Keratinocyte (primary cell): ENCODE measurements at places on chromosomes 4 and X.

- DNase-seq, result no peak
These were observed 533.9 kb downstream of the FSTL5 start for GRCh38 chr4:161629694-161630441.

DNA sequence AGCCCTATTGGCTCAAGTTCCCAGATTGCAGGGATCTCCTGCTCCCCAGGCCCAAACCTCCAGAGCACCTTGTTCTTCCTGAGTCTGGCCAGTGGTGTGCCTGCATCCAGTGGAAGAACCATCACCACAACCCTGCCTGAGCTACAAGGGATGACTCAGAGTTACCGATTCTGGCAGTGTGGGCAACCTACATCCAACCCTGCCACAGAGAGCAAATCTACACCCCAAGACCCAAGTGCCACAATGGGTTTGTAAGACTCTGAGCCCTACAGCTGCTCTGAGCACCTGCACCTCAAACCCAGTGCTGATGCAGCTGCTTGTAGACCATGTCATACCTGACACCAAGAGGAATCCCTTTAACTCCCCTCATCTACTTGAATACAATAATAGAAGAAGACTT is 110.0 kb downstream of the SOWAHB start:
- no peak for DNase-seq

- DNase-seq, result no peak
These were observed 67.2 kb upstream of the MAB21L2 start for GRCh38 chr4:150514709-150515108.

DNA sequence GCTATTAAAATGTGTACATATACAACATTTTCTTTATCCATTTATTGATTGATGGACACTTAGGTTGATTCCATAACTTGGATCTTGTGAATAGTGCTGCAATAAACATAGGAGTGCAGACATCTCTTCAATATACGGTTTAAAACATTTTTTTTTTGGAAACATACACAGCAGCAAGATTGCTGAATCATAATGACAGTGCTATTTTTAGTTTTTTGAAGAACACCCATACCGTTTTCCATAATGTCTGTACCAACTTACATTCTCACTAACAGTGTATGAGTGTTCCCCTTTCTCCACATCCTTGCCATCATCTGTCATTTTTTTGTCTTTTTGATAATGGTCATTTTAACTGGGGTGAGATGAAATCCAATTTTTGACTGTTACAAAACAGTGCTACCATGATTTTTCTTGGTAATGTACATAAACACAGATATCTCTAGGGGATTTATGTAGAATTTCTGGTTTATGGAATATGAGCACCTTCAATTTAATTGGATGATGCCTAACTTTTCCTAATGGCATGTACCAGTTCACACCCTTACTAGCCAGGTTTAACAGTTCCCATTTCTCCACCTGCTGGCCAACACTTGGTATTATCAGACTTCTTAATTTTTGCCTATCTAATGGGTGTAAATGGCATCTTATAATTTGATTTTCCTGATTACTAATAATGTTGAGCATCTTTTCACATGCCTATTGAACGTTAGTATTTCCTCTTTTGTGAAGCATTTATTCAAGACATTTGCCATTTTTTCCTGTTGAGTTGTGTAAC is 21.0 kb upstream of the TMSB15B start:
- no peak for DNase-seq

- DNase-seq, result no peak
These were observed 2.2 kb downstream of the GRID2 start for GRCh38 chr4:92305878-92306520.

DNA sequence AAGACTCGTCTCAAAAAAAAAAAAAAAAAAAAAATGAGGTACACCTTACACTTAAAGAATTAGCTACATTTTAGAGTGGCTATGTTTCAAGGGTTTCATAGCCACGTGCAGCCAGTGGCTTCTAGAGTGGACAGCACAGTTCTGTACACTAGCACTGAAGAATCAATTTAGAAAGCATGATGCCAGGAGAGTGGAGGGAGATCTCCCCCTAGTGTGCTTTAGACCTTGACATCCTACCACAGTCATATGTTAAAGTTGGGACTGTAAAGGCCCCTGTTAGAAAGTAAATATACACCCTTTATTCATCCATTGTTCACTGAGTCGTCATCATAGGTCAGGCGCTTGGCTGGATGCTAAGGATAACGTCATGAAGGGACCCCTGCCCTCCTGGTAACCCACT is 179.4 kb downstream of the QDPR start:
- no peak for DNase-seq

GRCh38 chr4:71257761-71258160 is 81.1 kb upstream of the SLC4A4 start:
- DNase-seq, result no peak

DNA sequence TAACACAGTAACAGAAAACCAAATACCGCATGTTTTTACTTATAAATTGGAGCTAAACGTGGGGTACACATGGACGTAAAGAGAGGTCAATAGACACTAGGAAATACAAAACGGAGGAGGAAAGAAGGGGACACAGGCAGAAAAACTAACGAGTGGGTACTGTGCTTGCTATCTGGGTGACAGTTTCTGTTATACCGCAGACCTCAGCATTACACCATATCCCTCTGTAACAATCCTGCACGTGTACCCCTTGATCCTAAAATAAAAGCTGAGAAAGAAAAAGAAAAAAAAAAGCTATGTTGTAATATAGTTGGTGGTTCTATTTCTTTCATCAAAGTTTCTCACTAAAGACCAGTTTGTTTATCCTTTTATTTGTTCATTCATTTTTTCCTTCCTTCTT is 47.9 kb upstream of the UNC5C start:
- DNase-seq, result no peak

- no peak for DNase-seq
These were observed 173.7 kb downstream of the PABPC4L start for GRCh38 chr4:134027931-134028330.

DNA sequence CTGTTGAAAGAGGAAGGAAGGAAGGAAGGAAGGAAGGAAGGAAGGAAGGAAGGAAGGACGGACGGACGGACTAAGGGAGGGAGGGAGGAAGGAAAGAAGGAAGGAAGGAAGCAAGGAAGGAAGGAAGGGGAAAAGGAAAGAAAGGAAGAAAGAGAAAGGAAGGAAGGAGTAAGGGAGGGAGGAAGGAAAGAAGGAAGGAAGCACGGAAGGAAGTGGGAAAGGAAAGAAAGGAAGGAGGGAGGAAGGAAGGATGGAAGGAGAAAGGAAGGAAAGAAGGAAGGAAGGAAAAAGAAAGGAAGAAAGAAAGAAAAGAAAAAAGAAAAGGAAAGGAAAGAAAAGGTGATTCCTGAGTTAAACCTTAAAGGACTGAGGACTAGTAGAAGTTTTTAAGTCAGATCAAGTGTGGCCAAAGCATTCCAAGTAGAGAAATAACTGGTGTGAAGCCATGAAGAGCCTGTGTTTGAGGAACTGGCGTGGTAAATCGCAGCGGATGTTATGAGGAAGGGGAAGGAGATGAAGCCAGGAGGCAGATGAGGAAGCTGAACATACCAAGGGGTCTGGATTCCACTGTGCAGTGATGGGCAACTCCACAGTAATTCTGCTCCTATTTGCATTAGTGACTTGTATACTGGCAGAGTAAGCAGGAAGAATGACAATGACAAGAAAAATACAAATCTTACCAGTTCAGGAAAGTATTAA is 163.5 kb downstream of the MGST2 start:
- no peak for DNase-seq

DNA sequence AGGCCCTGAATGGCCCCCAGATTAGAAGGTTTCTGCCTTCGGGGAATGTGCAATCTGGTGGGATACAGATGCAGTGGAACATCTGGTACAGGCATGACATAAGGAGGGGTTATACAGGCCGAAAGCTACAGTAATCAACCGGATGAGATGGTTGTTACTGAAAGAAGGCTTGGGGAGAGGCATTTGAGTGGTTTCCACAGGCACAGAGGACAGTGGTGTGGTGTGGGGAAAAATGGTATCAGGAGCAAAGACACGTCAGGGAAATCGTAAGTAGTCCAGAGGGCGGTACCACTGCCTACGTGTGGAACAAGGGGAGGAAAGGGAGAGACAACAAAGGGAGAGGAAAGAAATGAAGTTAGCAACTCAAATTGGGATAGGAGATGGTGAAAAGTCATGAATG is 3.0 kb downstream of the PDLIM3 start:
- no peak for DNase-seq

DNA sequence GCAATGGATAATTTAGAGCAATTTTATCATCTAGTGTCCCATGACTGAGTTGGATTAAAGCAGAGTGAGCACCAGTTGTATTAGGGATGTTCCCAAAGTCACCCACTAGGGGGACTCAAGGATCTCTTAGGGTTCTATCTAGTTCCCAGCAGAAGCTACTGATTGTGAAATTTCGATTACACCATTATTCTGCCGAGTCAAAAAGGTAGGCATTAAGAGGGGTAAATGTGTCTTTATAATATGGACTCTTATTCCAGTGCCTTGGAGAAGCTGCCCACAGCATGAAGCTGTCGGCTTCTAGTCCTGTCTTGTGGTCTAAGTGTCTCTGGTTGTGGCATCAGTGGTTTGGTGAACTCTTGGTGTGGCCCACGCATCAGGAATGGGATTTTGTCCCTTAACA is 53.3 kb downstream of the RGS12 start:
- peak; percentile 11 for DNase-seq

DNA sequence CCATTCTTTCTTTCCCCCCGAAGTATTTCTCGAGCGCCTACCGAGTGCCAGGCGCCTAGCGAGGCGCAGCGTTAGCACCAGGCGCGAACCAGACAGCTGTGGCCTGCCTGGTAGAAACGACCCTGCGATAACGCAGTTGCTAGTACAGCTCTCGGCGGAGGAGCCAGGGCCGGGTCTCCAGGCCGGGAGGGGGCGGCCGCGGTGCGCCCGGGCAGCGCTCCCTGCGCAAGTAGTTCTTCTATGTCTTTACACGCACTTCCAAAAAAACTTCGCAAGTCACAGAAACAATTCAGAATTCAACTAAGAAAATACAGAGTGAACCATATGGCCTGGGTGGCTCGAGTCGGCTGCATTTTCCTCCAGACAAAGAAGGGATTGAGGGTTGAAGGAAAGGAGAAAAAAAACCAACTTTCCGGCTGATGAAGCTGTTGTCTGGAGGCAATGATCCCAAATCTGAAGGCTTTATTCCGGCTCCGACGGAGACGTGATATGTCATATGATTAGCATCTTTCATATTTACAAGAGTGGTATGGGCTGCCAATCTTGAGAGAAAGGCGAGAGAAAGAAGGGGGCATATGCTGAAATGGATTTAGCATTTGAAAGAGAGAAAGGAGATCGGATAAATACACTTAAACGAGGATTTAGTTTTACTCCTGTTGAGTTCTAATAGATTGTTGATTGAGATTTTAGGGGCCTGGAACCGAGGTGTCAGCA is 7.2 kb upstream of the NEUROG2 start:
- DNase-seq, result no peak

- DNase-seq, result no peak
These were observed 68.7 kb upstream of the PGM2 start for GRCh38 chr4:37757761-37758160.

DNA sequence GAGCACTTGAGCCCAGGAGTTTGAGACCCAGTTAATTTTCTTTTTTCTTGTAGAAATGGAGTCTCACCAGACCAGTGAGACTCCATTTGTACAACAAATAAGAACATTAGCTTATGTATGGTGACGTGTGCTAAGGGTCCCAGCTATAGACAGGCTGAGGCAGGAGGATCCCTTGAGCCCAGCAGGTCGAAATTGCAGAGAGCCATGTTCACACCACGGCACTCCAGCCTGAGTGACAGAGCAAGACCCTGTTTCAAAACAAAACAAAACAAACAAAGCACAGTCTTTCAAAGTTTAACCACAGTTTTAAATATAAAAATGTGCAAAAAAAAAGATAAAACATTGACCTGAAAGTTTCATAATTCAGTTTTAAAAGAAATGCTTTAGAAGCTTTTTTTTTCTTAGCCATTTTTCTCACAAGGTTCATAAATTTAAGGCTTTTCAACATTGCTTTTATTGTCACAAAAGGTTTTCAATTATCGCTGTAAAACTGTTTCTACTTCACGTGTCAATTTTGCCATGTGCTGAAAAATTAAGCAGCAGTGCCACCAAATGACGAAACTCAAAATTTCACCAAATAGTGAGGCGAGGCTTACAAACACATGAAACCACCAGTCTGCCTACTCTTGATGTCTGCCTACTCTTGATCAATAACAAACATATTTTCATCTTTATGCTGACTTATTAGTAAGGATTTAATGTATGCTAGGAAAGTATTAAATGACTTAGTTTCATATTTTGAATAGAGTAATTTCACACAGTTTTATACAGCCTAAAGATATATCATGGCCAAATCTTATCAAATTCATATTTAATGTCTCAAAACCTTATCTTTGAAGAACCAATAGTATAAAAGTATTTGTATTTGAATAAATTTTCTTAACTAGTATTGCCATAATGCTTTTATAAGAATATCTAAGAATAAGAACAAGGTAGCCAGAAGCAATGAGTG is 126.3 kb downstream of the NEK1 start:
- no peak for DNase-seq

DNA sequence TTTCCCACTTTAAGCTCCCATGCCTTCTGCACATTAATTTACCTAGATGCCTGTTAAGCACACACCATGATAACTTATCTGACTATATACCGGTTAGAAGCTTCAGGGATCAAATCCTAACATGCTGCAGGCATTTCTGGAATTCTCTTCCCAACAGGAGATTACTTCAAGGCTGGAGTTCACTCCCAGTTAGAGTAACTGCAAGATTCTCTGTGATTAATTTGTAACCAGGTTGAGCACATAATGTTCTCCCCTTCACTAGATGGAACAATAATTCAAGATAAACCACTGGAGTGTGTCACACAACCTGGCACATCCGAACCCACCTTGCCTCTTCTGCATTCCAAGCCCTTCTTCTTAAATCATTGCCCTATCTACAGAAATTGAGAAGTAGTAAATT is 11.8 kb upstream of the UGT2A3 start:
- DNase-seq, result no peak

DNA sequence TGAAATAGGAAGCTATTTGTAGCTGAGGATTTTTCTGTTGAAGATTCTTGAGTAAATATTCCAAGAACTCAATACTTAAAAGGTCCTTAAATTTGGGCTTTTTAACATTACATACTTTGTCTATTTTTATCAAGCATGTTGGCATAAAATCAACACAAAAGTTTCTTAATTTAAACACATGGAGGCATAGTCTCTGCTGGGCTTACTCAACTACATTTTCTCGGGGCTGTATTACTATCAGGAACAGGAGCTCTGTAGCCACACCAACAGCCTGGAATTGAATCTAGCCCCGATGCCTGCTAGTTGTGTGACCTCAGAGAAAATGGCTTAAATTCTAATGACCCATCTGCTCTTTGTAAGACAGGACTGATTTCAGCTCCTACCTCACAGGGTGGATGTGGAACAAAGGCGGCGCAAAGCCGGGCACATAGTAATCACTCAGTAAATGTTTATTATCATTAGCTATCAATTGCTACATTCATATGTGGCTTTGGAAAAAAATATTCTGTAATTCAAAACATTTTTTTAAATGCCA is 207.0 kb downstream of the NSUN7 start:
- no peak for DNase-seq

DNA sequence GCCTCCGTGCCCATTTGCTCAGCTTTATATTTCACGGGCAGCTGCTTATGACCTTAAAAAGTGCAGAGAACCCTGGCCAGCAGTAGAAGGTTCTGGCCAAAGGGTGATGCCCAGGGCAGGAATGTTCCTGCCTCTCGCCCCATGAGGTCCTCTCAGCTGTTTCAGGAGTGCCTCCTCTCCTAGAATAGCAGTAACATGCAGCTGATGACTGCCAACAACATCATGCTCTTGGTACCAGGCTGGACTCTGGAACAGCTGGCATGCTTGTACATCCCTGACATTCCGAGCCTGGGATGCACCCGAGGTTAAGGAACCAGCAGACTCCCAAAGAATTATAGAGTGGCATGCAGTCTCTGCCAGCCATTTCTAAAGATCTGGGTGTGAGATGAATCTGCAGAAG is 11.7 kb upstream of the TENM3 start:
- DNase-seq, result no peak

GRCh38 chr4:25670991-25671390 is 15.3 kb downstream of the SLC34A2 start:
- no peak for DNase-seq
